ENCODE measurements at places on chromosomes 11 and 22.
A peak's percentile ranks its signal among the peaks of the same experiment; 100 is the strongest.

GRCh38 chr11:75602951-75603350 lies 40.9 kb downstream of the SERPINH1 start:
- no peak for DNase-seq

- peak; percentile 45 for DNase-seq
Observed at GRCh38 chr11:63871962-63872799, 33.3 kb downstream of the MARK2 start.

DNA sequence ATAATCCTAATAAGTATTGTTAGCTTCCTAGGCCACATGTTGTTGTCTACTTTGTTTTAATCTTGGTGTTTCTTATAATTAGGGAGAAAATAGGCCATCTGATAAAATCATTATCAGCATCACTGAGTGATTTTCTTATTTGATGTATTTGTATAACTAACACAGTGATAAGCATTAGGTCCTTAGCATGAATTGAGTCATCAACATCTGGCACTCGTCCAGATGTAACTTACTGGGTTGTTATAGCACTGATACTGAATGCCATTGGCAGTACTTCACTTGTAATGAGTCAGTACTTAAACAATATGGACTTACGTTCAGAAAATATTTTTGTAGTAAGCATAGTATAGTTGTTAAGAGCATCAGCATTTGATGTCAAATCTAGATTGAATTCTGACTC lies 16.2 kb downstream of the API5 start:
- no peak for DNase-seq

GRCh38 chr11:118606157-118606843 lies 1.1 kb upstream of the PHLDB1 start:
- no peak for DNase-seq

DNA sequence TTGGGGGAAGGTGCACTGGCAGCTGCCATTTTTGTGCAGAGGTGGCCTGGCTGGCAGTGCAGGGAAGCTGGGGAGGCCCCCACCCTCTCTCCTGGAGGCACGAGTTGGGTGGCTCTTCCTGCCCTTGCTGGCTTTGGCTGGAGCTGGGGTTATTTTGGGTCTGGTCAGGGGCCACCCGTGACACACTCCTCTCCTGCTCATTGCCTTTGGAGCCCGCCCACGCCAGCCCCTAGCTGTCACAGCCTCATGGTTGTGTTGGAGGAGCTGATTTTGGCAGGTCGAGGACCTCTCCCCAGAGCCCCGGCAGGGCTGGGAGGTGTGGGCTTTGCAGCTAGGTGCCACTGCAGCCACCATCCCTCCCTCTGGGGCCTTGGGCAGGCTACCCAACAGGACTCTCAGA lies 21.5 kb downstream of the FBLN1 start:
- no peak for DNase-seq

DNA sequence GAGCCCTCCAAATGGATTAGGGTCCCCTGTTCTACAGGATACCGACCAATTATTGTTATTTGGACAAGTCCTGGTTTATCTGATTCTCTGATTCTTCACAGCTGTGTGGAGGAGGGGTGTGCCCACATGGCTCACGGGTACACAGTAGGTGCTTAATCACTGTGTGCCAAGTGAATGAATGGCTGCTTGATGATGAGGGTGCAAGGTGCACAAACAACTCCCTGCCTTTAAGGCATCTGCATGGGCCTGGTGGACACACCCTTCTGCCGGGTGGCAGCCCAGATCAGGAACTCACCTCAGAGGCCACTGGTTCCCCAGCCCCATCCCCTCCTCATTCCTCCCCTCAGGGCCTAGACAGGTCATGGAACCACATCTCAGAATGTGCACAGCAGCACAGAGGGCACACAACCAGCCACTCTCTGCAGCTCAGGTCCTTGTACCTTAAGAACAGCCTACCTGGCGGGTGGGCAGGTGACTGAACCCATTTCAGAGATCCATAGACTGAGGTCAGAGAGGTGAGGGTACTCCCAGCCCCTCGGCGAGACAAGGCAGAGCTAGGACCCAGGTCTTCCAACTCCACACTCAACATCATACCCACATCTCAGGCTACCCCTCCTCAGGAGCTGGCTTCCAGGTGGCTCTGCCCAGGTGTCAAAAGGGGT lies 50.3 kb downstream of the SHANK2 start:
- DNase-seq, result no peak

DNA sequence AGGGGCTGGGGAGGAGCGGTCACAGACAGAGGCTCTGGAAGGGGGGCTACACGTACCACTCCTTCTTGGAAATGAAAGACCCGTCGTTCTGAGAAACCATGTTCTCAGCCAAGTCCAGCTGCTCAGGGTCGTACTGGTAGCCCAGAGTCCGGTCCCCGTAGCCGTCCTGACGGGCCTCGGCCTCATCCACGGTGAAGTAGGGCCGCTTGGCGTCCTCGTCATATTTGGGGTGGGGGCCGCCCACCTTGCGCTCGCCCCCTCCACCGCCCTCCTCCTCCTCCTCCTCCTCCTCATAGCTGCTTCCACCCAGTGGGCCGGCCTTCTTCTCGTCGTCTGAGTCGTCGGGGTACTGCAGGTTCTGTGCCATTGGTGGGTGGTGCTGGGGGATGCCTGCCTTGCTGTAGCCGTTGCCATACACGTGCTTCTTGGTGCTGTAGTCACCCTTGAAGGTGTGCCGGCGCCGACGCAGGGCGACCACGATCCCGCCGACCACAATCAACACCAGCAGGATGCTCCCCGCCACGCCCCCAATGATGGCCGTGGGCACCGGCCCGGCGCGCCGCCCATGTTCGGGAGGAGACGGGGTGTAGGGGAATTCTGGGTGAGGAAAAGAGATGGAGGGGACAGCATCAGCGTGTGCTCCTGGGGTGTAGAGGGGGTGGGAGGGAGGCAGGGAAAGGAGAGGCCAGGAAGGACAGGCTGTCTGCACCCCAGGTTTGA lies 64.1 kb downstream of the NECTIN1 start:
- DNase-seq, result no peak

All from NCI-H526 (cell line).